ENCODE measurements at places on chromosomes 11 and 22.

DNA sequence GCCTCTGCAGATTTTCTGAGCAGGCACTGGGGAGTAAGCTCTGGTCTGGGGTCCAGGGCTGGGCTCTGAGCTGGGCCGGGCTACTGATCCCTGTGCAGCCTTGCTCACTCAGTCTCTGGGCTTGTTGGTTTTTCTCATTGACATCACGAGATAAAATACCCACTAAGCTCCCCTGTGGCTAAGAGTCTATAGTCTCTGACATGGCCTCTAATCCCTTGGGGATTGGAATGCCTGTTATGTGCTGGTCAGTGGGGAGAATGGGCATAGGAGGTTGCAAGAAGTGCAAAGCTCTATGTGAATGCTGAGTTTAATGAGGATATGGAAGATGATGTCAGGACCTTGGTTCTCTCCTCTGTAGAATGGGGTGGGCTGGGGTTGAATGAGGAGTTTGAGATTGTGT is 23.3 kb downstream of the ELF5 start:
- no peak for DNase-seq

- DNase-seq, result no peak
Observed at GRCh38 chr11:114180301-114181055, 115.7 kb upstream of the NNMT start.

DNA sequence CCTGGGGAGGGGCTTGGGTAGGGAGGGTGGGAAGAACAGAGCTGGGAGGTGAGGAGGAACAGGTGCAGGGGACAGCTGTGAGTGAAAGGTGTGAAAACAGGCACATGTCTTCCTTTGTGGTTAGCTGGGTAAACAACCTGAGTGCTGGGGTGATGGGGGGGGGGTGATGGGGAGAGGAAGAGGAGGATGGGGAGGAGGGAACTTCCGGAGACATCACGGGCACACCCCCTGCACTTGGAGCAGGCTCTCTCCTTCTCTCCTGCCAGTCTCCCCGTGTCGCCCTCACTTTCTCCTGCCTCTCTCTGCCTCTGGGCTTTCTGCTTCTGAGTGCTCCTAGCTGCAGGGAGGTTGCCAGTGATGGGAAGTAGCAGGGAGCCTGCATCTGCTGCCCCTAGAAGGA is 8.8 kb downstream of the CXCR5 start:
- DNase-seq, result no peak

DNA sequence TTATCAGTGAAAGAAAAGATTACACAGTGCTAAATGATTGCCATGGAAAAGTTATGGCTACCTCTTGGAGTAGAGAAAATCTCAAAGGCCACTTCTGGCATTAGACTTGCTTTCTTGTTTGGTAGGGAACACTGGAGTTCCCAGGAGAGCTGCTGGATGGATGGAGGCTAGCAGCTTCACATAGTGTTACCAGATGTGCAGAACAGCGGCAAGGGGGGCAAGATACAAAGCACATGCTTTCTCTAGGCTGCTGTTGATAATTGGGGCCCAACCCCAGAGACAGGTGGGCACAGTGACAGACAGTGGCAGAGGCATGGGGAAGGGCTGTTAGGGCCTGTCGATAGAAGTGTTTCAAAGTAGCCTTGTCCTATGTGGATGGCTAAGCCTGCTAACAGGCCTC is 94.9 kb downstream of the DBX1 start:
- no peak for DNase-seq

DNA sequence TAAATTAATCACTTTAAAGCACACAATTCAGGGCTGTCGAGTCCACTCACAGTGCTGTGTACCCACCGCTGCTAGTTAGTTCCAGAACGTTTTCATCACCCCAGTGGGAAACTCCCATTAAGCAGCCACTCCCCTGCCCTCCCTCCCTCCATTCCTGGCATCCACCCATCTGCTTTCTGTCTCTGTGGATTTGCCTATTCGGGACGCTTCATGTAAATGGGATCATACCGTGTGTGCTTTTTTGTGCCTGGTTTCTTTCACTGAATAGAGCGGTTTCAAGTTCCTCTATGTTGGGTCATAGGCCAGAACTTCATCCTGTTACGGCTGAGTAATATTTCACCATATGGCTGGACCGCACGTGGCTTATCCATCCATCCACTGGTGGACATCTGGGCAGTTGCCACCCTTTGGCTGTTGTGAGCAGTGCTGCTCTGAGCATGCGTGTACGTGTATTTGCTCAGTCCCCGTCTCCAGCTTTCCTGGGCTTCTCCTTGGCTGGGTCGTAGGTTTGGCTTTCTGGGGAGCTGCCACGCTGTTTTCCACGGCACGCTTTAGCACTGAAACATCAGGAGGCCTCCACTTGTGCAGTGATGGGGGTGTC is 30.1 kb downstream of the ARHGAP8 start:
- no peak for DNase-seq

DNA sequence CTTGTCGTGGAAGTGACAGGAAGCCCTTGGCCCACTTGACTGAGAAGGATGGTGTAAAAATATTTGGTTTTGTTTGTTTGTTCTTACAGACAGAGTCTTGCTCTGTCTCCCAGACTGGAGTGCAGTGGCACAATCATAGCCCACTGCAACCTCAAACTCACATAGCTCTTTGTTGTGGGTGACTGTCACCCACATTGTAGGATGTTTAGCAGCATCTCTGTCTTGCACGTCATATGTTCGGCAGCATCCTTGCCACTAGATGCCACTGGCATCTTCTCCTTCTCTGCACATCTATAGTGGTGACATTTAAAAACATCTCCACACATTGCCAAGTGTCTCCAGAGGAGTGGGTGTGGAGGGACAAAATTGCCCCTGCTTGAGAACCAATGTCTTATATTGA is 56.8 kb downstream of the PRR5L start:
- DNase-seq, result no peak

DNA sequence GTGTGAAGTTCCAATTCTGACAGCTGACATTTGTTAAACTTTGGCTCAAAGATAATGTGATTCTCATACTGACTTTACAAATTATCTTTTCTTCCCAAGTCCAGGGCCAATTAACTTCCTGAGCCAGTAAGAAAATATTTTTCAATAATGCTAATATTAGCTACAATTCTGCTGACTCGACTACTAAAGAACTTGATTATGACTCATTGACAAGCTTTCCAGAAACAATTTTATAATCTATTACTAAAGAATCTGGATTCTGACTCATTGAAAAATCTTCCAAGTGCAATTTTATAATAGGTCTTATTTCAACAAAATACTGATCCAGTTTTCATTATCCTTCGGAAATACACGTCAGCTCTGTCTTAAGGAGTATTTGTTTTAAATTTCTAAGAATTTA is 12.9 kb upstream of the XKR3 start:
- DNase-seq, result no peak

GRCh38 chr11:60933416-60934123 is 9.3 kb downstream of the TMEM132A start:
- DNase-seq, result no peak

- no peak for DNase-seq
Observed at GRCh38 chr11:61049859-61050258, 52.4 kb upstream of the CD5 start.

DNA sequence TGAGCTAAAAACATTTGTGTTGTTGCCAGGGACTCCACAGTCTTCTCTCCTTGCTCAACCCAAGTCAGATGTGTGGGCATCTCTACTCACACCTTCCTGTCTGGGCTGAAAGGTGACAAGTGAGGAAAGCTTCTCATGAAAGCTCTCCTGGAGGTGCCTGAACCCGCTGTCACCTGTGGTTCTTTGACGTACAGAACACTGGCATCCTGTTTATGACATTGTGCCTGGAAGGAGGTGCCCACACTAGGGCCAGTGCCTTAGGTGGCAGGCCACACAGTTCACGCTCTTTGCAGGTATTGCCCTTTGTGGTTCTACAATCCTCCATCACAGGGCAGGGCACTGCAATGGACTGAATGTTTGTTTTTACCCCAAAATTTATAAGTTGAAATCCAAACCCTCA is 108.5 kb downstream of the CD44 start:
- no peak for DNase-seq

Measured in stimulated activated CD4-positive, alpha-beta T cell treated with anti-CD3 and anti-CD28 coated beads, TNF-alpha, amount 100 ng/mL, for 1 hour (primary cell).